GM12864 (cell line): ENCODE measurements at places on chromosomes 7 and 10.

DNA sequence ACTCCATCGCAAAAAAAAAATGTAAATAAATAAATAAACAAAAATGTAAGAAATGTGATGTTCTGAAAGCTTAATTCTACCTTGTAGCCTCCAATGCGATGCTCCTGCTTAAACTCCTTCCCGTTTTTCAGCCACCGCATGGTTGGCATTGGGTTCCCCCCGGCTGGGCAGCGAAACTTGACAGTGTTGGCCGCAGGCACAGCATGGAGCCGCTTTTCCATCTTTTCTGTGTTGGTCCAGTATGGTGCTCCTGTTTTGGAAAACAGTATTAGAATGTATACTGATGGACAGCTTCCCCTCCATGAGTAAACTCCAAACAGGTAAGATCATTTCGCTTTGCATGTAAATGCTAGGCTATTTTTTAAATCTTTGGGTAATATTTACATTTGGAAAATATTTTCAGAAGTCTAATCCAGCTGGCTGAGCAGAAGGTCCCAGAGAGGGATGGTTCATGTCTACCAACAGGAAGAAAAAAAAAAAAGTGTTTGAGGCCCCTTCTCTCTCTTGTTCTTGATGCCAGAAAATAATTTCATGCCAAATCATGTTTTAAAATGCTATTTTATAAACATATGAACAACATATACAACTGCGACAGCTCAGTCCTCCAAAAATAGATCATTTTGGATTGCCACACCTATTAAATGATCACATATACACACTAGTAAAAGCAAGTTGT is 46.9 kb downstream of the FGFR2 start:
- DNase-seq = no peak

DNA sequence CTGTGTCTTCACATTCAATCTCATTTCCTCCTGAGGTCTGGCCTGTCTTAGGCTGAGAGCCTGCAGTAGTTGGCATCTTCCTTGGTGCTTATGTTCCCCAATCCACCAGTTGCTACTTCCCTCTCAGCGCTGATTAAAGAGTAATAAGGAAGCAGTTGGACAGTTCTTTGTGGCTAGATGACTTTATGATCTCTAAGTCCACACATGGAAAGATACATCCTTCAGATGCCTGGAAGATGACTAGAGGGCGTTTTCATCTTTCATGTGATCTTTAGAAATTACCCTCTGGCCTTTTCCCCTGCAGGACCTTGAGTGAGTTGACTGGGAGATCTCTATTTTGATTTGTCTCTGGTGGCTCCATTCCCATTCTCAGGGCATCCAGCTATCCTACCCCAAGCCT is 204.5 kb downstream of the GRM3 start:
- DNase-seq = no peak

DNA sequence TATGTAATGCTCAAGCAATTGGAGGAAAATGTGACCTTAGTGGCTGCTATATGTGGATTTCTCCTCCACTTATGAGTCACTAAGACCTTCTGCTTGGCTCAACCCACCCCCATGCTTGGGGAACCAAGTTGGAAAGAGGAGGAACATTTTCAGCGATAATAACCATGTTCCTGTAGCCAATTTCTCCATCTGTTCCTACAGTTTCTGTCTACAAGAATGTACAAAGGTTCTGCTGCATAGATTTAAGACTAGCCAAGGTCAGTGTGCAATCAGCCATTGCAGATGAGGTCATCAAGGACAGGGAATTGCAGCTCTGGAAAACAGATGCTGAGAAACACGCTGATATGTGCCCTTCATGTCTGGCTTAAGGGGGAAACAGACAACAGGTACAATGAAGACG is 5.6 kb upstream of the NRCAM start:
- no peak for DNase-seq

GRCh38 chr10:15836807-15837206 is 23.5 kb downstream of the MINDY3 start:
- DNase-seq = no peak

GRCh38 chr10:82981137-82981723 is 1106.2 kb downstream of the NRG3 start:
- DNase-seq = no peak

- no peak for DNase-seq
These were observed 264.7 kb downstream of the DNAJB6 start for GRCh38 chr7:157601530-157601929.

- DNase-seq = no peak
These were observed 60.2 kb downstream of the DNAJB9 start for GRCh38 chr7:108629651-108630400.

DNA sequence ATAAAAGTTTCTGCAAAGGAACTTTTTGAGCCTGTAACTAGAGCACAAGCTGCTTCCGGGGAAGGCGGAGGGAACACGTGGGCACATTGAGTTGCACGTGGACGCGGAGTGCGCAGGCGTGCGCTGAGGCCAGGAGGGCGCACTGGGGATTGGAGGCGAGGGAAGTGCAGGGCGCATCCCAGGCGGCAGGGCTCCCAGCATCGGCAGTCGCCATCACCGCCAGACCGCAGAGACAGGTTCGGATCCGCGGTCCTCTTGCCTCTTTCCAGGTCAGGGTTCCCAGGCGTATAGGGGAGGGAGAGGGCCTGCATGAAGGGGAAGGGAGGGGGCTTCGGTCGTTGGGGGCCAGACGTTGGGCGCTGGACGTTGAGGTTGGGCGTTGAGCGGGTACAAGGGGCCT is at the start of gene TDRD1:
TDRD1 (plus strand) TSS at position 206 of the 400 bp plus-strand sequence. CDS start 8,479 bp downstream, outside the sequence.
- DNase-seq = no peak

GRCh38 chr10:62025901-62026879 is 124.7 kb downstream of the ARID5B start:
- DNase-seq = no peak

DNA sequence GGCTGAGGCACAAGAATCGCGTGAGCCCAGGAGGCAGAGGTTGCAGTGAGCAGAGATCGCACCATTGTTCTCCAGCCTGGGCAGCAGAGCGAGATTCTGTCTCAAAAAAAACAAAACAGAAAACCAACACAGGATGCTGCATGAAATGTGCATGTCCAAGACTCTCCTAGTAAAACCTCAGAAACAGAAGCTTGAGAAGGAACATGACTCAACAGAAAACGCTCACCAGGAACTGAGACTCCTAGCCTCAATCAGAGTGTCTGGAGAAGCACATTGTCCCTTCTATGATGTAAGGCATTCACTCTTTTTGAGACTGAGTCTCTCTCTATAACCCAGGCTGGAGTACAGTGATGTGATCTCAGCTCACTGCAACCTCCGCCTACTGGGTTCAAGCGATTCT is 168.3 kb downstream of the MYOF start:
- DNase-seq = peak; percentile 15

DNA sequence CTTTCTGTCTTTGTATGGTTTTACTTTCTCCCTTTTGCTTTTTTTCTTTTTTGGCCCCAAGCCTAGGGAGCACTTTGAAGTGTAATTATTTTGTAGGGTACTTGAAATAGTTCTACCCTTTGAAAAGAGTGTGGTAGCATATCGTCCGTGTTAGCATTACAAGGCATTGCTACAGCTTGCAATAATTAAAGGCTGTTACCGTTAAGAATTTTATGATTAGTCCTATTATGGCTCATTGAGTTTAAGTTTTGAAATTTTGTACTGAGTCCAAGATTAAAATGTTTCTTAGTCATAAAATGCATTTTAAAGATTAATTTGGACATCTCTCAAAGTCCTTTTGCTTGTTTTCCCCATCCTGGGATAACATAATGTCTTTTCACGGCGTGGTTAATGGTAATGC is 490.0 kb upstream of the LRRN3 start:
- no peak for DNase-seq

GRCh38 chr10:9069136-9069535 is 1014.6 kb downstream of the GATA3 start:
- no peak for DNase-seq

GRCh38 chr10:42981358-42982236 is 95.3 kb upstream of the RET start:
- no peak for DNase-seq

- no peak for DNase-seq
These were observed 147.6 kb downstream of the GPR85 start for GRCh38 chr7:112938863-112939573.

- DNase-seq = no peak
These were observed 96.2 kb downstream of the APBB1IP start for GRCh38 chr10:26534384-26534783.

DNA sequence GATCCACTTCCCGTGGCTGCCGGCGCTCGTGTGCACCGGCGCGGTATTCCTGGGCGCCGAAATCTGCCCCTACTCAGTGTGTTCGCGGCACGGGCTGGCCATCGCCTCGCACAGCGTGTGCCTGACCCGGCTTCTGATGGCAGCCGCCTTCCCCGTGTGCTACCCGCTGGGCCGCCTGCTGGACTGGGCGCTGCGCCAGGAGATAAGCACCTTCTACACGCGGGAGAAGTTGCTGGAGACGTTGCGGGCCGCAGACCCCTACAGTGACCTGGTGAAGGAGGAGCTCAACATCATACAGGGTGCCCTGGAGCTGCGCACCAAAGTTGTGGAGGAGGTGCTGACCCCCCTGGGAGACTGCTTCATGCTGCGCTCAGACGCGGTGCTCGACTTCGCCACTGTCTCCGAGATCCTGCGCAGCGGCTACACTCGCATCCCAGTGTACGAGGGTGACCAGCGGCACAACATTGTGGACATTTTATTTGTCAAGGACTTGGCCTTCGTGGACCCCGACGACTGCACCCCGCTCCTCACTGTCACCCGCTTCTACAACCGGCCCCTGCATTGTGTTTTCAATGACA is 1.3 kb downstream of the CNNM1 start:
- DNase-seq = no peak

GRCh38 chr7:1227814-1228544 is 4.7 kb upstream of the UNCX start:
- DNase-seq = no peak

GRCh38 chr10:118993214-118993613 is 36.3 kb upstream of the NANOS1 start:
- DNase-seq = no peak

DNA sequence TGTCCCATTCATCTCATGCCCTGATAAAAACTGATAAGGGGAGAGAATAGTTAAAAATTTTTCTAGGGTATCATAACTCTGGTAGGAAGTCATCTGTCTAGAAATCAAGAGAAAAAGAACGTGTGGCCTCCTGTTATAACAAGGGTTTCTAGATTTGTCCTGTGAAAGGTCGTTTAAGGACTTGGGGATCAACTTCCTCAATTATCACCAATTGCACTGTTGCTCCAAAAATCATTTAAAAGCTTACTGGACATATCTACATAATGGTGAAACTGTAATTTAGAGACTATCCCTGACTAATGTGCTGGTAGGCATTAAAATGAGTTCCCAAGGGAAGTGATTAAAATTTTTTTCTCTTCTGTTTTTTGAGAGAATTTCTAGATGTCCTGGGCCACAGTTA is 58.2 kb downstream of the GPR141 start:
- no peak for DNase-seq

- no peak for DNase-seq
These were observed 681 bp upstream of the SPOCK2 start for GRCh38 chr10:72088889-72089575.

GRCh38 chr7:1402110-1402790 is 57.0 kb downstream of the MICALL2 start:
- no peak for DNase-seq

DNA sequence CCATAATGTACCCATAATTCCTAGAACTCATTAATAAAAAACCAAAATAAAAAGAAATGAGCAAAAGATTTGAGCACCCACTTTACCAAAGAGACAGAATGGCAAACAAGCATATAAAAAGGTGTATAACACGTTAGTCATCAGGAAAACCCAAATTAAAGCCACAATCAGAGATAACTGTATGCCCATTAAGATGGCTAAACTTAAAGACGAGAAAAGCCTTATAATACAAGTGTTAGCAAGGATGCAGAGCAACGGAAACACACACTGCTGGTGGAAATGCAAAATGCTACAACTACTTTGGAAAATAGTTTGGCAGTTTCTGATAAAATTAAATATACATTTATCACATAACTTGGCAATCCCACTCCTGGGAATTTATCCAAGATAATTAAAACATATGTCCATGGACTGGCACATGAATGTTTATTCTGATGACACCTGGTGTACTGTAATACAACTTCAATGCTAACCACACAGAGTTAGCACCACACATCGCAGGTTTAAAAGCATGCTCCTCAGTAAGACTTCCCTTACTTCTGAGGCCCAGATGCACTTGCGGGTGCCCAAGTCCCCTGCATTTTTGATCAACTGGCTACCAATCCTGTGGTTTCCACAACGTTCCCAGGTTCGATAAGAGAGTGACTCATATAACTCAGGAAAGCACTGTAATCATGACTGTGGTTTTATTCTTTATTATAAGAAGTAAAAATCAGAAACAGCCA is 158.6 kb downstream of the SNX13 start:
- no peak for DNase-seq

GRCh38 chr7:118104812-118105441 is 79.0 kb upstream of the LSM8 start:
- DNase-seq = no peak

DNA sequence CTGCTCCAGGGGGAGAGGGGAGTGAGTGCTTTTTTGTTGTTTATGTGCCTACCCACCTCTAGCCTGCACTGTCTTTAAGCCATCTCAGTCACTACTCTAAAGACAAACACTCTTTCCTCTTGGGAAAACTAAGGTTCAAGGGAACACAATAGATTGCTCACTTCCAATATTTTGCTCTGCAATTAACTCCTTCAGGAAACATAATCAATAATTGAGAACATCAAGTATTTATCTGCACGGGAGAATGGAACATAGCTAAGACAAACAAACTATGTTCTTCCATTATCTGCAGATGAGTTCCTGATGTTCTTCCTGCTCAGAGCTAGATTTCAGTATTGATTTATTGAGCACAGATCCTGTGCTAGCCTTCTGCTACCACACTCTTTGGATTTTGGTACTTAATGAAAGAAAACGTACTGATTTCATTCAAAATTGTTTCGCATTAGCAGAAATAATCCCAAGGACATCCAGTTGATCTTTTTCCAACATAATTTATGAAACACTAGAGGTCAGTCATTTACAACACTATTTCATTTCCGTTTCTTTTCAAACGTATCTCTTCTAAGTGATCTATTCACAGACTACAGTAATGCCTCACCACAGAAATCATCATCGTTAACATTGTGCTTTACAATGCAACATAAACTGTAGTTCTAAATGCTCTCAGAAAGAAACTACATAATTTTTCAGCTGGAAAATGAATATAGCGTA is 8.3 kb downstream of the NEBL start:
- DNase-seq = no peak

DNA sequence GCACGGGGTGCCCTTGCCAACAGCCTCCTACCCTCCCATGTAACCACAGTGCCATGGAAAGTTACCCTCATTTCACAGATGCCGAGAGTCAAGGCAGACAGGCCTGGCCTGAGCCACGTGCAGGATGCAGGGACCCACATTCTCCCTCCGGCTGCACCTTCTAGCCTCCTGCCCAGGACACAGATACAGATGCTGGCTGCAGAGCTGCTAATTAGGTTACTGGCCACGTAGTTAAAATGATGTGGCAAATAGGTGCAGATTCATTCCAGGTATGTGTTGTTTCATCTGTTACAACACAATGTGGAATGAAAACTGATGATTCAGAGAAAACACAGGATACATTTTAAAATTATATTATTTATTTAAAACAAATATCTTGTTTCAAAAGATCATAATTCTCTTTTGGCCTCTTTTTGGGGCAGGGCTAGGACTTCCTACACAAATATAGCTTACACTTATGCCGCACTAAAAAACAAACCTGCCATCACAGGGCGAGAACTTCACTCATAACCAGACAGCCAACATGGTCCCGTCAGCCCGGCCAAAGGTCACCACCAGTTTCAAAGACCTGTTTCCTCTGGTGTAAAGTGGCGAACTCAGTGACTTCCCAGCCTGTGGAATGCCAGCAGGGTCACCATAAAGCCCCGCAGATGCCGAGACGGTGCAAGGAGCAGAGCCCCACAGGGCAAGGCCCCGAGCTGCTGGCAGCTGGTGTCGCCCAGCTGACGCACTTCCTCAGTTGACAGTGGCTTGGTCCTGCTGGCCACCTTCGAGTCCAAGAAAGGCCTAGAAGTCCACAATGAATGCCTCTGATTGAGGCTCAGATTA is 83.5 kb downstream of the TNS3 start:
- no peak for DNase-seq
